ENCODE measurements at places on chromosomes 7 and 10.

- DNase-seq = no peak
Measured at GRCh38 chr10:124689911-124690498, 54.2 kb downstream of the FAM53B start.

DNA sequence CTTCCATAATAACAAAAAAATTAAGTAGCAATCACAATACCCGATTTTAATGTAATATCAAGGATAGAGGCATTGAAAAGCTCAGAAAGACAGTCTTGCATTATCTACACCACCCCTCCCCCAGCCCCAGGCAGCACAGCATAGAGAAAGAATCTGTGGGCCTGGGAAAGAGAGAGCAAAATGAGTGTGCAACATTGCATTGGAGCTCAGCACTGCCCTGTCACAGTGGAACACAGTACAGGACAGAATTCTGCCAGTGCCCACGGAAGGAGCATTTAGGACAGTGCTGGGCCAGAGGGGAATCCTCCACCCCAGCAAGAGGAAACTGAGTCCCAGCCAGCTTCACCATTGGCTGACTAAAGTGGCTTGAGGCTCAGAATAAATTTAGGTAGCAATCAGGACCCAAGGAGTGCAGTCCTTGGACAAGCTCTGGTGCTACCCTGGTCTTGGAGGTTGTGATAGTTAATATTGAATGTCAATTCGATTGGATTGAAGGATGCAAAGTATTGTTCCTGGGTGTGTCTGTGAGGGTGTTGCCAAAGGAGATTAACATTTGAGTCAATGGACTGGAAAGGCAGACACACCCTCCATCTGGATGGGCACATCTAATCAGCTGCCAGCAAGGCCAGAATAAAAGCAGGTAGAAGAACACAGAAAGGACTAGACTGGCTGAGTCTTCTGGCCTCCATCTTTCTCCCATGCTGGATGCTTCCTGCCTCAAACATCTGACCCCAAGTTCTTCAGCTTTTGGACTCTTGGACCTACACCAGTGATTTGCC is 234.4 kb downstream of the ANK3 start:
- no peak for DNase-seq

DNA sequence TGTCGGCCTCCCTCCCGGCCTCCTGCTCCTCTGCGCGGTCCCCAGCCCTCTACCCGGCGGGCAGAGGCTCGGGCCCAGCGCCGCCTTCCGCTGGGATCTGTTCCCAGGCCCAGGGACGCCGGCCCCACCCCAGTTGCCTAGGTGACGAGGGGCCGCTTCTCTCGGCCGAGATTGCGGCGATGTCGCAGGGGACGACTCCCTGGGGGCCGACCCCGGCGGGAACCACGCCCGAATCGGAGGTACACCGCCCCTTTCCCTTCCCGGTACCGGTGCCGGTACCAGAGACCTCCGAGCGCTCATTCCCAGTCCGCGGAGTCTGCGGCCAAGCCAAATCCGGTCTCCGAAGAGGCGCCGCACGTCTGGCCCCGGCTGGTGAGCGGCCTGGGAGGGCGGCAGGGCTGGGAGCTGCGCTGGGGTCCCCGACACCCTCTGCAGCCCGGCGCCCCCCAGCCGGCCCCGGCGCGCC is at the start of gene CABCOCO1:
CABCOCO1 (plus strand) TSS at position 136 of the 466 bp plus-strand sequence; CDS start at position 180, 44 bp downstream.
- DNase-seq = peak; percentile 80

DNA sequence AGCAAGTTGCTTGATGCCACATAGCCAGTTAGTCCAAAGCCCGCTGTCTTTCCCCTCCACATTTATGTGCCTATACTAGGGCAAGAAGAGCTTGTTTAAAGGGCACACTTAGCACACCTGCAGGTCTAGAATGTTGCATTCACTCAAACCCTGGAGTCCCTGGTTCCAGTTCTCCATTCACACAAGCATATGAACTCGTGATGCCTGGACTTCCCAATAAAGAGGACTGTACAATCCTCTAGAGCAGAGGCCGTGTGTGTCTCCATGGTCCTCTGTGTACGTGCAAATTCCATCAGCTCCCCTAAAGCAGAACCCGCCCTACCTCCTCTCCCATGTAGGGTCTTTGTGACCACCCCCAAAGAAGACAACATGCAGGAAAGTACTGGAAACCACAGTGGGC is 3.0 kb upstream of the SH3PXD2A start:
- no peak for DNase-seq

- DNase-seq = peak; percentile 41
Measured at GRCh38 chr7:77538281-77539212, 1.5 kb downstream of the PTPN12 start.

DNA sequence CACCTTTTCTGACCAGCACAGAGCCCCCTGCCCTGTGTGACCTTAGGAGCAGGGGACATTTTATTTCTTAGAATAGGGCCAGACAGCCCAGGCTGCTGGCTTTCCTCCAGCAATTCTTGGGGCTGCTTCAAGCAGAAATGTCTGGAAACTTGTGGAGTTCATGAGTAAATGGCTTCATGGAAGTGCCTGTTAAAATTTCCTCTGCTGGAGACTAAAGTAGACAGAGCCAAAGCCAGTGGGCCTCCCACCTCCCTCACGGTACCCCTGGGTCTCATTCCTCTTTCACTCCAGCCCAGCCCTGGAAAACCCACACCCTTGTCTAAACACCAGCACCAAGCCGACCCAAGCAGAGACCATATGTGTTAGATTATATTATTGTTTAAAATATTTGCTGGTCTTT is 505.5 kb upstream of the ZMIZ1 start:
- DNase-seq = no peak

DNA sequence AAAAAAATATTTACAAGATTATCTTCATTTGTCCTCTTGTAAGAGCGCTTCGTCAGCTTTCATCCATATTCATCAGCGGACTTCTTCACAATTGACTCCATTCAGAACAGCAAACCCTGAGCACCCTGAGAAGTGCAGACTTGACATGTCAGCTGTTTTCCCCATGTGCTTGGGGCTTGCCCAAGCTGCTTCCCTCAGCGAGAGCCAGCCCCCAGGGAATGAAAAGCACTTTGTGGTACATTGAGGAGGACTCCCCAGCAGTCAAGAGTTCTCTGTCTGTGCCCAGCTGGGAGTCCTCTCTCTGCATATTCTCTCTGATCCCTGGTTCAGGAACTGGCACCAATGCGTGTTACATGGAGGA is 22.7 kb downstream of the HKDC1 start:
- peak; percentile 81 for DNase-seq

DNA sequence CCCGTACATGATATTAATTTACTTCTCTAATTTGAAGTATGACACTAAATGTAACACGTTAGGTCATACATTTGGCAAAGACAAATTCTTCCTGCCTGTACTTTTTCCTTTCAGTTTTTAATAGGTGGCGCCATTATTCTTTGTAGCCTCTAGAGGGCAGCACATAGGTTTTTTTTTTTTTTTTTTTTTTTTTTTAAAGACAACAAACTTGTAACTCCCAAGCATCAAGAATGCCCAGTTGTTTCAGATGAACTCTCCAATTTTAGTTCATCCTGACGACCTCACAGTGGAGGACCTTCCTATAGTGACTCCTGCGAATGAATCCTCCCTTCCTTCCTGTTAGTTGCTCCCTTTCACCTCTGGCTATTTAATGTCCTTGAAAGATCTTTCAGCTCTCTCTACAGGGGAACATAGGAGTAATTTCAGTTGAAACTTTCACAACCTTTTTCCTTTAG is 139.3 kb upstream of the HDAC9 start:
- peak; percentile 41 for DNase-seq

DNA sequence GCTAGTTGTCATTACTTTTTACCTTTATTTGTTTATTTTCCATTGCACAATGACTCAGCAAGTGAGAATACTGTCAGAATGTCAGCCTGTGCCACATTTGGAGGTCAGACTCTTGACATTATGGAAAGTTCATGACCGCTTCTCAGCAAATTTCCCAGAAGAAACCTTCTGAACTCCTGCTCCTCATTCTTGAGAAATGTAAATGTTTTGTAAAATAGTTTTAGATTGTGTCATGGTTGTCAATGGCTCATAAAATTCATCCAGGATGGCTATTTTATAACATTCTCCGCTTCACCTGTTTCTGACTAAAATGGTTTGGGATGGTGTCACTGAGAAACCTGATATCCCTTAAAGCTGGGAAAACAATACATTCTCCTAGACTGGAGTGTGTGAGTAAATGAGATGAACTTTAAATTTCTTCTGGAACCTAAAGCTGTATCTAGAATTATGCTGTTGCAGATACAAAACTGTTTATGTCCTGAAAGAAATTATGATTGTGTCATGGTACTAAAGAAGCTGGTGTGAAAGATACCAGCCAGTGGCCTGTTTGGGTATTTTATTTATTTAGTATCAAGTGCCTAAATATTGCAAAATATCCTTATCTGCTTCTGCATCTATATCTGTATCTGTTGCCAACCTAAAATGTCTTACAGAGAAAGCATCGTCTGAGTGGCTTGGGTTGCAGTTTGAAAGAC is 671.7 kb downstream of the GATA3 start:
- DNase-seq = no peak

GRCh38 chr10:78757344-78757925 is 311.3 kb upstream of the ZMIZ1 start:
- no peak for DNase-seq

DNA sequence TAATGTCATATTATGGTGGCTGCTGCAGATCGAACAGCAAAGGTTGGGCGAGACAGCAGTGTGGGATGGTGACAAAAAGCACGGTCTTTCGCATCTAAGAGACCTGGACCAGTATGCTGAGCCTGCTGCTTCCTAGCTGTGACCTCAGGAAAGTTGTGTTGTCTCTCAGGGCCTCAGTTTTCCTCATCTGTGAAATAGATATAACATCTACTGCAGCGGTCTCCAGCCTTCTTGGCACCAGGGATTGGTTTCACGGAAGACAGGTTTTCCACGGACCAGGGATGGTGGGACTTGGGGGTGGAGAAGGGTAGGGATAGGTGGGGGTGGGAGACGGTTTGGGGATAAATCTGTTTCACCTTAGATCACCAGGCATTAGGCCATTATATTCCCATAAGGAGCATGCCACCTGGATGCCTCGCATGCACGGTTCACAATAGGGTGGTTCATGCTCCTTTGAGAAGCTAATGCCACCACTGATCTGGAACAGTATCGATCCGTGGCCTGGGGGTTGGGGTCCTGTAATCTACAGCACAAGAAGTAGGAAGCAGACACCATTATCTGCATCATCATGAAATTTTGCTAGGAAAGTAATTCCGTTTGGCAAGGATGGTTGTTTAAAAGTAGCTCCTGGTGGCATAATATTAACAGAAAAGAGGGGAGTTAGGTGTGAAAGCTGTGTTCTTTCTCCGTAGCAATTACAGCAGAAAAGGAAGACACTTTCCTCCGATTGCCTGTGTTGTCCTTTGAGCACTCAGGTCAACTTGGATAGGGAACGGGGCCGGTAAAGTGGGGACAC is 10.8 kb downstream of the KLF6 start:
- no peak for DNase-seq

- DNase-seq = no peak
Measured at GRCh38 chr7:38825721-38826440, 83.1 kb downstream of the VPS41 start.

GRCh38 chr10:81040940-81041339 is 503.2 kb downstream of the SH2D4B start:
- DNase-seq = no peak

DNA sequence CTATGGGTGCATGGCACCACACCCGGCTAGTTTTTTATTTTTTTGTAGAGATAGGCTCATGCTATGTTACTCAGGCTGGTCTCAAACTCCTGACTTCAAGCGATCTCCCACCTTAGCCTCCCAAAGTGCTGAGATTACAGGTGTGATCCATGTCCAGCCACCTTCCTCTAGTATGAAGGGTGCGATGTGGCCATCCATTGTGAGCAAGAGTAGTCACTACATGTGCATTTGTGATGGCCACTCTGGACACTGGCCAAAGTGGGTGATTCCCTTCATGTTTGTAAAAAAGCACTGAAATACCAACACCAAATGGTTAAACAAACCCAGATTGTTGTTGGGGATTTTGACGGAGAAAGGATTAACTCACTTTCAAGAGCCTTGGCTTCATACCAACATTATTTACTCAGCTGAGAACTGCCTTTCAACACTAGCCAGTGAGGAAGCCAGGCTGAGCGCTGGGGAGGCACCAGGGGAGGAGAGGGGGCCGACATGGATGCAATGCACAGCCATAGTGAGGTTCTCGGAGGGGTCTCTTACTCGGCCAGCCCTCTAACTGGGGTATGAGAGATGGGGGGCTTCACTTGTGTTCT is 198.1 kb upstream of the LYZL2 start:
- DNase-seq = no peak

- no peak for DNase-seq
Measured at GRCh38 chr7:137935884-137936508, 65.9 kb downstream of the CREB3L2 start.

DNA sequence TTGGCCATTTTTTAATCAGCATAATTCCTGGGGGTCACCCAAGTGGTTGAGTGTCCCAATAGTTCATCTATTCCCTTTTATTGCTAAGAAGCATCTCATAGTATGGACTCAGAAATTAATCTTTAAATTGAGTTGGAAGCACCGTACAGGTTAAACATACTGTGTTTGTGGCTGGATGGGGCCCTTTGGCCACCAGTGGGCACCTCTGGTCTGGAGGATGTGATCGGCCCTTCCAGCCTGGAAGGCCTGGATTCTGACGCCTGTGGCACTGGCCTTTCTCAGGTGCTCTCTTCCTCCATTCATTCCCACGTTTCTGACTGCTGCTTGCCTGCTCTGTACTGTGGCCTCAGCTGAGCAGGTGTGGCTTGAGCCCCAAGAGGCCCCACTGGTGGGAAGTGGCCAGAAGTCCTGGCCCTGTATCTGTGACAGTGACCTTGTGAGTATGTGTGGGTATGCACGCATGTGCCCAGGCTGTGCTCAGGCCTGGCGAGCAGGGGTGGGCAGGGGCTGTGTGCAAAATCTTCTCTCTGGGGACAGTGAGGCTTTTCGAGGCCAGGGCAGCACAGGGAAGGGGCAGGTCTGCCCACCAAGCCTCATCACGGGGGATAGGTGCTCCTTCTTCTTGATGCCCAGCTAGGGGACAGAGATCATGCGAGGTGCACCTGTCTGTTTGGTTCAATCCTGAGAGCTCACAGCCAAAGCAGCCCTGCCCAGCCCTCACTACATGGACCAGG is 30.1 kb downstream of the LDB3 start:
- DNase-seq = no peak

DNA sequence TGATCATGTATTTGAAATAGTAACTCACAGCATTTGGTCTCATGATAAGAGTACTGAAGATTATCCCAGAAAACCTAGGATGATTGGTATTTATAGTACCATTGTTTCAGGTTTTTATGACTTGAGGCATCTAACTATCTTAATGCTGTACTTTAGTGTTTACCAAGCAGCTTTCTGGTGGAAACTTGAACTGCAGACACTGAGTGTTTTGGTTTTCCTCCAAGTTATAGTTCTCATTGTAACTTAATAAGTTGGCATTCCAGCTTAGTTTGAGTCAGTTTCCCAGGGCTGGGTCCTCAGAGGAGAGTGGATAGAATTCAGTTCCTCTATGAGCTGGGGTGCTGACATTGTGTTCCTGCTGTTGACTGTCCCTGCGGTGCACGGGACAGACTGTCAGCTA is 50.4 kb downstream of the SEC23IP start:
- DNase-seq = no peak

GRCh38 chr10:528173-529165 is 161.0 kb downstream of the DIP2C start:
- no peak for DNase-seq

DNA sequence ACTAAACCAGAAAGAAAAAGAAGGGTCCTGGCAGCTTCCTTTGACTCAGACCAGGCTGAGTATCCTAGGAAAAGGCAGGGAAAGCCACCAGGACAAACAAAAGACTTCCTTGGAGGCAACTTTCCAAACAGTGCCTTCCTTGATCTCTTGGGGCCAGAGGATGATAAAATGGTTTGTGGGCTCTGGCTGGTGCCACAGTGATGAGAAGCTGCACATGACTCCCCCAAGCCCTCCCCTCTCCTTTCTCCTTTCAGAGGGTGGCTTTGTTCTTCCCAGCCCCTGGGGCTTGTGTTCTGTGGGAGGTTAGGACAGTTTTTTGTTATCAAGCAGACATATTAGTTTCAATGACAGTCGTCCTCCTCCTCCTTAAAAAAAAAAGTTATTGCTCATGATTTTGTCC is 183.2 kb downstream of the SEM1 start:
- no peak for DNase-seq
